GM23338 (cell line): ENCODE measurements at places on chromosomes 7 and 10.
A peak's percentile ranks its signal among the peaks of the same experiment; 100 is the strongest.

DNA sequence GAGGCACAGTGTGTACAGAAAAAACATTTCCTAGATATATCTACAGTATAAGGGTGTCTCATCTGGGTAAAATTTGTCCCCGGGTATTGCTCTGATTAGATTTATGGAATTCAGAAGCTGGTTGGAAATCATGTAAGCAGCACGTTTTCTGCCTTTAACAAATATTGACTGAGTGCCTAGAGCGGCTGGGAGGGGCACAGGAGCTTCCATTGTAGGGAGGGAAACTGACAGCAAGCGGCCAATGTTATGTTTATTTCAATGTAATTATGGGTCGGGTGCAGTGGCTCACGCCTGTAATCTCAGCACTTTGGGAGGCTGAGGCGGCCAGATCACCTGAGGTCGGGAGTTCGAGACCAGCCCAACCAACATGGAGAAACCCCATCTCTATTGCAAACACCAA lies 4.4 kb upstream of the RFC2 start:
- no peak for DNase-seq

DNA sequence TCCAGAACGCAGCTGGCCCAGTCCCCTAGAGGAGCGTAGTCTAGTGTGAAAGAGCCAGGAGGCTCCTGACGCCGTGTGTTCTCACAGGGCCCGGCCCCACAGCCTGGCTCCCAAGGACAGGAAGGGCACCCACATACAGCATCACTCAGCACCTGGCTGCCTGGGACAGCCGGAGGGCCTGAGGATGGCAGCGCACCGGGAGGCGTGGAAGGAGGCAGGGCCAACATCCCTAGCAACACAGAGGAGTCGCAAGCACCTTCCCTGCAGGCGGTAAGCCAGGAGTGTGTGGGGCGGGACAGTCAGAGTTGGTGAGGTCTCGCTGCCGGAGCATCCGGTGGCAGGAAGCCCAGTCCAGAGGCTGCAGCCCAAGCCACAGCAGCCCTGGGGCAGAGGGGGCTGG lies 125.8 kb downstream of the MAD1L1 start:
- no peak for DNase-seq

- DNase-seq = no peak
Measured at GRCh38 chr10:34916314-34916713, 101.2 kb upstream of the PARD3 start.

GRCh38 chr10:11235771-11236170 lies 218.1 kb downstream of the CELF2 start:
- no peak for DNase-seq

- DNase-seq = peak; percentile 82
Measured at GRCh38 chr7:92695308-92696261, 105.4 kb upstream of the FAM133B start.

DNA sequence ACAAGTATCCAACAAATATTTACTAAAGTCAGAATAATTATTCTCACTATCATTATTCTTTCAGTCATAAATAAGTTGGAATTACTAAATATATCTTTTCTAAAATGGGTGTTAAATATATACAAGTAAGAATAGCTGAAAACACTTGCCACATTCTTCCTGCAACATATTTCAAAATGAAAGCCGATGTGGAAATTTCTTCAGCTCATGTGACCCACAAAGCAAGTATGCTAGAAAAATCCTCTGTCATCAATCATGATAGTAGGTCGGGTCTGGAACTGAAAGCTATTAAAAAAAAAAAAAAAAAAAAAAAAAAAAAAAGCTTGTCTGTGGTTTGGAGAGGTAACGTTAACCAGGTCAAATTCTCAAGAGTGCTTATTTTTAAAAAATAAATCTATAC lies 344.7 kb downstream of the NEBL start:
- no peak for DNase-seq

GRCh38 chr7:44771358-44771757 lies 22.7 kb downstream of the ZMIZ2 start:
- no peak for DNase-seq

DNA sequence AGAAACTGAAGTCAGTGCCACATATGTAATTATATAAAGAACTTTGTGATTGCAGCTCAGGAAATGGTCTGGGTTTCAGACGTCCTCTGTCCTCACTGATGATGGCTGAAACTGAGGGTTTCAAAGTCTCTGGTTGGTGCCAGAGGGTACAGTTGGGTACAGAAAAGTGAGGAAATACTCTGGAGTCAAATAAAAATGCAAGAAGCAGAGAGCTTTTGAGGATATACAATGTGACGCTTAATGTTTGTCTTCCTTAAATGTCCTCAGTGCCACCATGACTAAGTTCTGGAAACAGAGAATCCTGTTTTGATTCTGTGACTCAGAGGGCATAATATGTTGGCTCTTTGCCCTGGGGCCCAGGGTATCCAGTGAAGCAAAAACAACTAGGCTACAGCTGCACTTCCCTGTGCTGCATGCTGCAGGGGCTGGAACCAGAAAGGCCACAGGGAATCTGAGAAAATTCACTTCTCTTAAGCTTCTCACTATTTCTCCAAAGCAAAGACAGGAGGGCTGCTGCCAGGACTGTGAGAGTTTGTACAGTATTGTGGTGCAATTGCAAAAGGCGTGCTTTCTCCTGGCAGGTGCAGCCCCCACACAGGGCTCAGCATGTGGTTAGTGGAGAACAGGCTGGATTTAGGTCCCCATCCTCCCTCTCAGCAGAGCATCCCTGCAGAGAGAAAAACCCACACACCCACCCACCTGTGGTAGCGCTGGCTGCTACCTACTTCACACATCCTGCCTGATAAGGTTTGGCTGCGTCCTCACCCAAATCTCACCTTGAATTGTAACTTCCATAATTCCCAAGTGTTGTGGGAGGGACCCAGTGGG lies 169.5 kb upstream of the SVIL start:
- no peak for DNase-seq

DNA sequence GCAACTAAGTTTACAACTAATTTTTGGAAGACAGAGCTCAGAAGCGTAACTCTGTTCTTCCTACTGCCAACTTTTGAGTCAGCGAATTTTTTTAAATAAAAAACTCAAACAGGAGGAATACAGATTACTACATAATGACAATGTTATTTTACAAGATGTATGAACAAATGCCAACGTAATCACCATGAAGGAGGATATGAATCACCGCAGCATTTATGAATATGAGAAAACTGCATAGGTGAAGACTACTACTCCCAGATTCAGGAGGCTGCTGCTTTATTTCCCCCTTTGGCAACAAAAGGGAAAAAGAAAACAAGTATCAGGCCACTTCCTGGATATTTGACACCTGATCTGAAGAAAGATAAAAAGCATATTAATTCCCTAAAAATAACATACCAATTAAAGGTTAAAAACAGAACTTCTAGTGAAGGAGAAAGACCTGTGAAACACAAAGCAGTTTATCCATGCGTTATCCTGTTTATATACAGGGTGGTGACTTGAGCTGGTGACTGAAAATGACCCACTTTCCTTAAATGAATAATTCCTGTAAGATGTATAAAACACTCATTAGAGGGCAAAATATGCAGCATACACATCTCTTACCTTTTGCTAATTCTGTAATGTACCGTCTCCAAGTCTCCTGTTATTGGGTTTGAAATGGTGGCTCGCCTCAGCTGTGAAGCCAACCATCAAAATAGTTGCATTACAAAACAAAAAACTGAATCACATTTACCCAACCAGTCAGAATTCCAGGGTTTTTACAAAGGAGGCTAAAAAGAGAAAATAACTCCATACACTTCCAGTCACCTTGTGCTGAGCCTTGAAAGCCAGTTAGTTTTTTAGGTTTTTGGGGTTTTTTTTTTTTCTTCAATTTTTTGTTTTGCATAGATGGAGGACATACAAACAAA lies 52.0 kb downstream of the P4HA1 start:
- peak; percentile 70 for DNase-seq

DNA sequence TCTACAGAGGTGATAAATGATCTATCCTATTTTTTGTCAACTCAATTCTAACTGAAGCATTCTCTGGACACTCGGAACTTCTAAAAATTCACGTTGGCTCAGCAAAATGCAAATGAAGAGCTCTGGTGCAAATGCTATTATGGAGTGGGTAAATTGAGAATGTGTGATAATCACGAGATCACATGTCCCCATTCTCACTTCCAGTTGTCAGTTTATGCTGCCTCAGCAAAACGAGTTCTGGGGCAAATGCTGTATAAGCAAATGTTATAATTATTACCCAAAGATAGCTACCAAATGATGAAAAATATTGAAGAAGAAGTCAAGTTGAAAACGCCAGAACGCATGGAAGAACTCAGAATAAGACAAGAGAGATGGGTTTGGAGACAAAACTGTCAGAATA lies 29.4 kb downstream of the AKR1B1 start:
- DNase-seq = no peak

- DNase-seq = no peak
Measured at GRCh38 chr7:106100863-106101629, 11.1 kb downstream of the SYPL1 start.

DNA sequence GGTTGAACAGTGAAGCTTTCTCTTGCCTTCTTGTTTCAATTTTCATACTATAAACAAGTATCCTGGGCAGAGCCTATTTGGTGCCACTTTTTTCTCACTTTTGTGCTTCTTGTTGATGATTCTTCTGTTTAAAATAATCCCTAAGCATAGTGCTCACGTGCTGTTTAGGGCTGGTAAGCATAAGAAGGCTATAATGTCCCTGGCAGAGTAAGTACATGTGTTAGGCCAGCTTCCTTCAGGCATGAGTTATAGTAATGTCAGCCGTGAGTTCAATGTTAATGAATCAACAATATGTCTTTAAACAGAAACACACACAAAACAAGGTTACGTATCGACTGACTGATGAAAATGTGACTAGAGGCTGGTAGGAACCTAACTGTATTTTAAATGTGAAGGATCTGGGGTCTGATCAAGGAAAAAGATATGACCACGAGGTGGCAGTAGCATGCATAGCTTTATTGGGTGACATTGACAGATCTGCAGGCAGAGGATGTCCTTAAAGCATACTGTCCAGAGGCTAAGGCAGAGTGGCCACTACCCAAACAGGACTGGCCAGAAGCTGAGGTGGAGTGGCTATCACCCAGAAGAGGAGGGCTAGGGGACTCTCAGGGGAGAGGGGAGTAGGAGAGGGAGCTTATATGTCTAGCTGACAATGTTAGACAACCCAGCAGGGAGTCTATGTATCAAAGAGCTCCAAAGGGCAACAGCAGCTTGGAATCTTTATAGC lies 113.7 kb downstream of the BRAF start:
- peak; percentile 87 for DNase-seq
